ENCODE measurements at places on chromosomes 6 and 20.

DNA sequence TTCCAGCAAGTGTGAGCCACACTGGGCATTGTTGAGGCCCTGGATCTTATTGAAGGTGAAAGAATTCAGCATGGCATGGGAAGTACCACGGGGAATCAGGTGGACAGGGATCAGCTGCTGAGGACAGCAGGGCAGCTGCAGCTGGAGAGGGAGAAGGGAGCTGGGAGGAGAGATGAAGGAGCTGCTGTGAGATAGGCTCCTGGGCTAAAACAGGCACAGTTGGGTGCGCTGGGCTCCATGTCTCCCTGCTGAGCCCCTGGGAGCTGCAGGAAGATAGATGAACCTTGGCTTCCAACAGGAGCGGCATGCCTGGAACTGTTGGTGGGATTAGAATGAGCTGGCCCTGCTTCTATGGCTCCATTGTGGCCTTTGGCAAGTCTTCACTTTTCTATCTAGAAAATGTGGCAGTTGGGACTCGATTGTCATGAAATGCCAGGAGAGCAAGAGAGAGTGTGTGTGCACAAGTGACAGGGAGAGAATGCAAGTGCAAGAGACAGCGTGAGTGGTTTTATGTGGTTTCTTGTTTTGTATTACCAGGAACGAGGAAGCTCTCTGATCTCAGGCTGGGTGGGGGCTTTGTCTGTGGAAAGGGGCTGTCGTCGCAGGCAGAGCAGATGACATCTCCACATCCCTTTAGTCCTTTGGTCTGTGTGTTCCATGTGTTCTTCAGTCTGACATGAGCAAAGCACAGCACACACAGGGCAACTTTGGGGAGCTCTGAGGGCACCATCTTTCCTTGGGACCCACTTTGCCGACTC lies 20.4 kb downstream of the SNPH start:
- DNase-seq, result no peak

DNA sequence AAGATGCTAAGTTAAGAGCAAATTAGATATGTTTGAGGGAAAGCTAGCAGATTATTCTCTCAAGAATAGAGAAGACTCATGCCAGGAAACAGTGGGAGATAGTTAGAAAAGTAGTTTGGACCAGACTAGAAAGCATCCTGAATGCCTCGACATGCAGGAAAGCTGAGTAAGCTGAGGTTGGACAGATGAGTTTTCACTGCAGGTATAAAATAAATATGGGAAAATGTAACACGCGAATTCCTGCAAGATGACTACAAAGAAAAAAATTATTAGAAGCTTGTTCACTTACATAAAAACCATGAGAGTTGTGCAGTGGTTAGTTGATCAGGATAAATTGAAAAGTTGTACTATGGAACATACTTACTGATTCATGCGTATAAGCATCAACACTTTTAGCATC lies 484.2 kb upstream of the MANEA start:
- no peak for DNase-seq

- DNase-seq, result no peak
These were observed 145.8 kb downstream of the PTPRT start for GRCh38 chr20:43043887-43044286.

- no peak for DNase-seq
These were observed 3.9 kb downstream of the STXBP5 start for GRCh38 chr6:147207837-147208754.

DNA sequence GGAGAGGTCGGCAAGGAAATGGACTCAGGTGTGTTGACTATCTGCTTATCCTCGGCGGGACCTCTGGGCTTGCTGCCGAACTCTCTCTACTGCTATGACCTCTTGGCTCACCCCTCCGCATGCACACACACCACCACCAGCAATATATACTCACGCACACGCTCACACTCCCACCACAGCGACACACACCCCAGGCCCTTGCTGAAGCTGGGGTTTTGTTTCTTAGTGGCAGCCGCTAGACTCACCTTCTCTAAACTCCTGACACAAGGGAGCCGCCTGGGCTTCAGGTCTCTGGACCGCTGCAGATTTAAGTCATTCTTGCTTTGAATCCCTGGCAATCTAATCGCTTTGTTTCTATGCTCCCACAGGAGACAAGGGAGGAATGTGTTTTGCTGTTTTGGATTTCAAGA lies 59.4 kb upstream of the BACH2 start:
- no peak for DNase-seq

- peak; percentile 19 for DNase-seq
These were observed 155.1 kb upstream of the MLIP start for GRCh38 chr6:53956068-53956711.

GRCh38 chr6:167238694-167239467 lies 52.2 kb upstream of the UNC93A start:
- DNase-seq, result no peak

DNA sequence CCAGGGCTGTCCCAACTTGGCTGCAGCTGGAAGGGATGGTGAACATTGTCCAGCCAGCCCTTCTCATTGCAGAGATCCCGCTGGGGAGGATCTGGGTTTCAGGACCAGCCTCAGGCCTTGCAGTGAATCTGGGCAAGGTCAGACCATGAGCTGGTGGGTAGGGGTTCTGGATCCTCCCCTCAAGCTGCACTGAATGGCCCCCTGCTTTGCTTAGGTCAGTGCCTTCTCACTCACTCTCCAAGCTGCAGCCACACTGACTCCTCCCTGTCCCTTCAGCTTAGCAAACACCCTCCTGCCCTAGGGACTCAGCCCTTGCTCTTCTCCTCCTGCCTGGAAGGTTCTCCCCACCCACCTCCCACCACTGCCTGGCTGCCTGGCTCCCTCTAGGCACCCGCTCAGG lies 95.3 kb upstream of the KCNG1 start:
- DNase-seq, result no peak

DNA sequence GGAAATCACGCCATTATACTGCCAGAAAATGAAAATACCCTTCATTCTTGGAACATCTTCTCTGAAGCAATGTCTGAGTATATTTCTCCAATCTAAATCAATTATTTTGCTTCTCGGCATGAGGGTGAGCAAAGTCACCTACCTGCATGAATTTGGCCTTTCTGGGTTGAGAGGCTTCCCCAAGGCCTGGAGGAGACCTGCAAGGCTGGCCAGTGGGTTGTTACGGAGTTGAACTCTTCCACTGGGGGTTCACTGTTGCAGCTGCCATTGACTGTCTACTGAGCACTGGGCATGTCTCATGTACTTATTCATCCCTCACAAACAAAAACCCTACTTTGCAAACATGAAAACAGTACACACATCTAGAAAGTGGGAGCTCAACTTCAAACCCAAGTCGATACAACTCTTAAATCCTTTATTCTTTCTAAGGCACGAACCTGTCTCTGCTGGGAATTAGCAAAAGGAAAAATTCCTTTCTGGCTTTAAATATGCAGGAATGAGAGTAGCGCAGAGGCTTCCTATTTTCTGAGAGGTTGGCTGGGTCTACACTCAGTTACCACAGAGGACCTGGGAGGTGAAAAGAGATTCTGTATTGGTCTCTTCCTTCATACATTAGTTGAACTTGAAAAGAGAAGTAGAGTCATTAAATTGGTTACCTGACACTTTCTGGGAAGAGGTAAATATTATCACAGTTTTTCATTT lies 87.6 kb upstream of the SGK1 start:
- no peak for DNase-seq
